ENCODE measurements at places on chromosomes 4 and X.

GRCh38 chrX:74523870-74524735, 90.3 kb downstream of the RLIM start:
- DNase-seq, result no peak

DNA sequence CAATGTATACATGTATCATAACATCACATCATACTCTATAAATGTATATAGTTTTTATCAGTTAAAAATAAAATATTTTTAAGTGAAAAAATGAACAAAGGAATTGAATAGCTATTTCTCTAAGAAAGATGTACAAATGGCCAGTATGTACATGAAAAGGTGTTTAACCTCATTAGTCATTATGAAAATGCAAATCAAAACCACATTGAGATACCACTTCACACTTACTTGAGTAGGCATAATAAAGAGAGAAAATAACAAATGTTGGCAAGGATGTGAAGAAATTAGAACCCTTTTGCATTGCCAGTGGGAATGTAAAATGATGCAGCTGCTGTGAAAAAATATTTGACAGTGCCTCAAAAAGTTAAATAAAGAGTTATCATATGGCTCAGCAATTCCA, 95.5 kb downstream of the IRS4 start:
- DNase-seq, result no peak

DNA sequence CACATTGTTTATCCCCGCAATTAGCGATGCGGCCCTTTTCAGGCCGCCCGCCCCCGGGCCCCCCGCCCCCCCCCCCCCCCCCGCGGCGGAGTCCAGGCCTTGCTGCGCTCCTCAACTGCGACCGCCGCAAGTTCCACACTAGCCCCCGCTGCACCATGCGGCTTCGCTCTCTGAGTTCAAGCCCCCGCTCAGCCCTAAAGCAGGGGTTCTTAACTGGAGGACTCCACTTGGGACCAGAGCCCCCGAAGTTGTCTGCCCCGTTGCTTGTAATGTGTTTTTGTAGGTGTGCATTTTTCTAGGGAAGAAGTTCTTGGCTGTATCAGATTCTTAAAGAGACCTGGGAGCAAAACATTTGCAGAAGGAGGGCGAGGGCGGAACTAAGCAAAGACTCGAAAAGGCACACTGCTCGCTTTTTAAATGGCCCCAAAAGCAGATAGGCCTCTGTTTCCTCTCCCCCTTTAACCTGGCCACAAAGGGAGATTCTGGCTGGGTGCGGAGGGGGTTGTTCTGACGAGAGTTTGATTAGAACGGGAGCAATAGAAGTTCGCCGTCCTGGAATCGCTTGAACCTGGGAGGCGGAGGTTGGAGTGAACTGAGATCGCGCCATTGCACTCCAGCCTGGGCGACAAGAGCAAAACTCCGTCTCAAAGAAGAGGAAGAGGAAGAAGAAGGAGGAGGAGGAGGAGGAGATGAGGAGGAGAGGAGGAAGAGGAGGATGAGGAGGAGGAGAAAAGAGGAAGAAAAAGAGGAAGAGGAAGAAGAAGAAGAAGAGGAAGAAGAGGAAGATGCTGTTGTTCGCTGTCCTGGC, 2.3 kb upstream of the MSX1 start:
- no peak for DNase-seq

GRCh38 chr4:61866378-61867030, 666.4 kb downstream of the ADGRL3 start:
- no peak for DNase-seq

DNA sequence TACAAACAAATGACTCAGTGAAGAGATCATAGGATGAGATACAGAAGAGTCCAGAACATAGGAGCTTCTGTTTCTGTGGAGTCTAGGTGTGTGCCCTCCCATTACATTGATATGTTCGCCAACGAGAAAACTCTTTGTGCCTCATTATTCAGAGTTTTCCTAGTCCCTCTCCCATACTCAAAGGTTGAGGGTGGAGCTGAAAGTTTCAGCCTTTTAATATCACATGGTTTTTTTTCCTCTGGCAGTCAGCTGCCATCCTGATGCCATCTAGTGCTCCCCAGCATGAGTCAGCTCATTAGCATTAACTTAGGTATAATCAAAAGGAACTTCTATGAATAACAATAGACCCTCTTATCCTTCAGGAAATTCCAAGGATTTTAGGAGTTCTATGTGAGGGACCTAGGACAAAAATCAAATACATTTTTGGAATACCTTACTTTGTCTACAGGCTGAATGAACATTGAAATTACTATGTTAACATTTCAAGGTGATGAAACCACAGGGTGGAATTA, 559.6 kb upstream of the AMOT start:
- DNase-seq, result no peak
